ENCODE measurements at places on chromosomes 11 and 22. TPM values are rescaled to one million over a fixed set of nuclear protein-coding genes. Genes with fewer than 3 reads are reported as not detected.

The OR10W1 gene
- not detected for total RNA-seq

- H3K27ac ChIP-seq: no peak overlapping the region
- H3K4me1 ChIP-seq: no peaks in the 10 kb centered on the region
- H3K4me3 ChIP-seq: no peak overlapping the region
- no peak for DNase-seq
- no peaks in the 10 kb centered on the region for H3K36me3 ChIP-seq
- H3K27me3 ChIP-seq: no peaks in the 10 kb centered on the region
Measured at GRCh38 chr11:69466039-69466438, 15.4 kb upstream of the LINC01488 start.

DNA sequence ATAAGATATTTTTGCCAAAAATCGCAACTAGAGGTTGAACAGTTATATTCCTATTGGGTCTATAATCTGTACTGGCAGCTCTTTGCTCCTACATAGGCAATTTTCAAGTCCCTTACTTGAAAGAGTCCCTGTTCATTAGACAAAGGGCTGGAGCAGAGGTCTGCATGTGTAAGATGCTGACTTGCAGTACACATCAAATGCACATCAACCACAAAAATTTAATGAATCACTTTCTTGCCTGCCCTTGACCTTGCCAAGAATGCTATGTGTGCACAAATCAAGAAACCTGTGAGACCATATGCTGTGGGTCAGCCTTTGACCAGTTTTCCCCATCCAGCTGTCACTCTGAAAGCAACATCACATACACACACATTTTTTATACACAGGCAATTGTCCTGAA is 661.5 kb downstream of the LRRC4C start:
- H3K27me3 ChIP-seq: no peaks in the 10 kb centered on the region
- no peaks in the 10 kb centered on the region for H3K36me3 ChIP-seq

The C22orf42 gene
- not detected for total RNA-seq

DNA sequence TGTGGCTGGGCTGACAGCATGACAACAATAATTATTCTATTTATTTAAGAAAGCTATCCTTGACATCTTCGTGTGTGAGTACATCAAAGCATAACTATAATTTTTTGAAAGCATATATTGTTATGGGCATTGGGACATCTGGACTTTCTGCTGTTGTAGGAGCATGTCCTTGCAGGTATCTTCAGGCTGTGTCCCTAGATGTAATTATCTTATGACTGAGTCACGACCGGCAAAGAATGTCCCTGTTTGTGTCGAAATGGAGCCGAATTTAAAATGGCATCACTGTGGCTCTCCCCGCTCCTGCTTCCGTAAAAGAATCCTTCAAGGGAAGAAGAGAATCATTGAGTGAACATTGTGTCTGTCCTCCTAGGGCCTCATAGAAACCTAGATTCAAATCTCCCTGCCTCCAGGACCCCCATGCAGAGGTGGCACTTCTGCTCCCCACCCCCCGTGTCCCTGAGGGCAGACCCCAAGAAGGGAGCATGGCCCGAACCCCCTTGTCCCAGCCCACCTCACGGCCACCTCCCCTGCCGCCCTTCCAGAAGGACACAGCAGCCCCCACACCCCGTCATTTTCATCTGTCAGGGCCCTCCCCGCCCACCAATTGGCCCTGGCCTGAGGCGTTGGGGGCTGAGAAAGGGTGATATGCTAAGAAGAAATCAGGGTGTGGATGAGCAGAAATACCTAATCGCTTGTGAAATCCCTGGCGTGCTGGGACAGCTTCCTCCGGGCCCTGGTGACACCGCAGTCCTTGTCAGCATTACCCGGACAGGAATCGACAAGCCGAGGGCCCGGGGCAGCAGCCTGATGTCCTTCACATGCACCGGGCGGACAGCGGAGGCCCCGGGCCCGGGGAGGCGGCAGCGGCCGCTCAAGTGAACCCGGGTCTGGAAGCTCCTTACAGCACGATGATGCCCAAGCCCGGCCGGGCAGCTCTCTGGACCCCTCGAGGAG is 48.6 kb upstream of the SLC22A12 start:
- no peaks in the 10 kb centered on the region for H3K36me3 ChIP-seq
- H3K4me3 ChIP-seq: no peak overlapping the region
- H3K27ac ChIP-seq: no peak overlapping the region
- peaks cover 3% of the 10 kb centered on the region for H3K27me3 ChIP-seq

DNA sequence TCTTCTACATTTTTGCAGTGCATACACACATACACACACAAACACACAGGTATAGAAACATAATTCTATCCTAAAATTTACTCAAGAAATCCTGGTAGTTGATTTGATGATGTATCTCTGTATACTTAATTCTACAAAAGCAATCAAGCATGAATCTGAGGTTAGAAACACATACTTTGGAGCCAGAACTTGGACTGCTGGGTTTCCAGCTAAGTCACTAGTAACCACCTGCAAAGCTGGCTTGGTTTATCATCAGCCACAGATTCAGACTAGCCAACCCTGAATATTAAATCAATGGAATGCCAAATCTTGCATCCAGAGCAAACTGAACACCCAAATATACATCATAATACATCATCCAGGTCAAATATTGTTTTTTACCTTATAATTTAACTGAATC is 24.8 kb upstream of the POU2AF2 start:
- no peaks in the 10 kb centered on the region for H3K36me3 ChIP-seq
- no peaks in the 10 kb centered on the region for H3K27me3 ChIP-seq
- no peak overlapping the region for H3K4me3 ChIP-seq
- no peak overlapping the region for H3K27ac ChIP-seq
- DNase-seq: no peak

- no peak overlapping the region for H3K27ac ChIP-seq
- H3K4me3 ChIP-seq: no peak overlapping the region
Measured at GRCh38 chr11:125603207-125603606, 10.6 kb downstream of the STT3A start.

The APIP gene
- 19.4 TPM for total RNA-seq

DNA sequence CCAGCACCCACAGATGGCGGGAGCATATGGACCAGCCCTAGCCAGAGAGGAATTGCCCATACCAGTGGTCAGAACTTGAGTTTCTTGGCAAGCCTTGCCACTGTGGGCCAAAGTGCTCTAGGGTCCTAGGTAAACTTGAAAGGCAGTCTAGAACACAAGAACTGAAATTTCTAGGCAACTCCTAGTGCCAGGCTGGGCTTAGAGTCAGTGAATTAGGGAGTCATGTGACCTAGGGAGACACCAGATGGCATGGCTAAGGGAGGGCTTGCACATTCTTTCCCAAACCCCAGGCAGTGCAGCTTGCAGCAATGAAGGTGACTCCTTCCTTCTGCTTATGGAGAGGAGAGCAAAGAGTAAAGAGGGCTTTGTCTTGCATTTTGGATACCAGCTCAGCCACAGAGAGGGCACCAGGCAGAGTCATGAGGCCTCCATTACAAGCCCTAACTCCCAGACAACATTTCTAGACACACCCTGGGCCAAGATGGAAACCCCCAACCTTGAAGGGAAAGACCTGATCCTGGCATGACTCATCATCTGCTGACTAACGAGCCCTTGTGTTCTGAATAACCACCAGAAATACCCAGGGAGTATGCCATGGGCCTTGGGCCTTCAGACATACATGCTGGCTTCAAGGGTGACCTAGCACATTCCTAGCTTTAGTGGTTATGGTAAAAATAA is 19.2 kb upstream of the OR56A3 start:
- no peak overlapping the region for H3K27ac ChIP-seq
- no peak for DNase-seq
- no peaks in the 10 kb centered on the region for H3K27me3 ChIP-seq
- H3K4me3 ChIP-seq: no peak overlapping the region
- no peaks in the 10 kb centered on the region for H3K36me3 ChIP-seq
- no peaks in the 10 kb centered on the region for H3K4me1 ChIP-seq

DNA sequence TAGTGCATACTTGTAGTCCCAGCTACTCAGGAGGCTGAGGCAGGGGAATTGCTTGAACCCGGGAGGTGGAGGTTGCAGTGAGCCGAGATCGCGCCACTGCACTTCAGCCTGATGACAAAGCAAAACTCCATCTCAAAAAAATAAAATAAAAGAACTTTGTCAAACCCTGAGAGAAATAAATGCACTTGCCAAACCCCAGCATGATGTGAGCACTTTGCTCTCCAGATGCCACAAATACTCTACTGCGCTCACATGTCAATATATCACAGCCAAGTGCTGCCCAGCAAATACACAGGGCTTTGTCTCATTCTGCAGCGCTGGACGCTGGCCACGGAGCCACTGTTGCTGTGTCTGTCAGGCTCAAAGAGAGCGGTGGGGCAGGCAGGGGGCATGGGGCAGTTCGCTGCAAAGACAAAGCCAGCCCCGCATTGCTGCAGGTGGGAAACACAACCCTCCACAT is 45.1 kb downstream of the AHNAK start:
- peaks cover 13% of the 10 kb centered on the region for H3K27me3 ChIP-seq
- no peak overlapping the region for H3K27ac ChIP-seq
- H3K4me1 ChIP-seq: no peaks in the 10 kb centered on the region
- H3K4me3 ChIP-seq: no peak overlapping the region
- H3K36me3 ChIP-seq: no peaks in the 10 kb centered on the region
- DNase-seq: no peak

The SPA17 gene
- 0.76 TPM for total RNA-seq

DNA sequence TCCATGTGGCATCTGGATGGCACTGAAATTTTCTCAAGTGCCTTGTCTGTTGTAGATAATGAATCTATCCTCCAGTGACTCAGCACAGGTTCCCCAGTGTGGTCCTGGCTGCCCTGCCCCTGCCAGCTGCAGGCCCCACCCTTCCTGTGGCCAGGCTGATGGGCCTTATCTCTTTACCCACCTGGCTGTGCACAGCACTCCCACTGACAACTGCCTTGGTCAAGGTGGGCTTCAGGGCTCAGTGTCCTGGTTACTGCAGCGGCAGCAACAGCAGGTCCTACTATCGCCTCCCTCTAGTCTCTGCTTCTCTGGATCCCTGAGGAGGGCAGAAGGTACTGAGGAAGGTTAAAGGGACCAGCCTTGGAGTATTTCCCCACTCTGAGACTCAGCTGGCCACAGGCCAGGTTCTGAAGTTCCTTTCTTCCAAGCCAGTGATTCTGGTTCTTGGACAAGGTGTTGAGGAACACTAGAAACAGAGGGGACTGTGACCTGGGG is 3.1 kb downstream of the HMBS start:
- H3K27me3 ChIP-seq: no peaks in the 10 kb centered on the region
- DNase-seq: no peak
- H3K4me1 ChIP-seq: peaks cover 27% of the 10 kb centered on the region
- no peaks in the 10 kb centered on the region for H3K36me3 ChIP-seq
- no peak overlapping the region for H3K4me3 ChIP-seq

DNA sequence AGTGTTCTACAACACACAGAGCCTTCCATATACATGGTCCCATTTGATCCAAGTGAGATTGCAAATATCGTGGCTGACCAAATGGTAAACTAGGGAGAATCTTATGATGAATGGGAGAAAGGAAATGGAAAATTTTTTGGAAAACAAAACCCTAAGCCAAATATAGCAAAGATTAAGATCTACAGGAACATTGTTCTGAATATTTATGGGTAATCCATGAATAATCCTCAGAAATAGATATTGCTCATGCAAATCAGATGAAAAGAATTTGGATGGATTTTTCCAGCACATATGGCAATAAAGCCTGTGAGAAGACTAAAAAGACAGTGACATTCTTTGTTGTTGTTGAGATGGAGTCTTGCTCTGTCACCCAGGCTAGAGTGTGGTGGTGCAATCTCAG is 21.7 kb upstream of the PRDM10 start:
- H3K4me3 ChIP-seq: no peak overlapping the region
- H3K4me1 ChIP-seq: peaks cover 9% of the 10 kb centered on the region
- H3K27me3 ChIP-seq: peaks cover 34% of the 10 kb centered on the region

The MMP8 gene
- total RNA-seq: not detected

- H3K27ac ChIP-seq: no peak overlapping the region
- H3K4me3 ChIP-seq: no peak overlapping the region
- H3K27me3 ChIP-seq: peaks cover 4% of the 10 kb centered on the region
- H3K4me1 ChIP-seq: no peaks in the 10 kb centered on the region
Measured at GRCh38 chr11:33362051-33362910, 105.1 kb downstream of the HIPK3 start.

The CDK2AP2 gene
- 50.3 TPM for total RNA-seq

The CNGA4 gene
- 0.79 TPM for total RNA-seq

DNA sequence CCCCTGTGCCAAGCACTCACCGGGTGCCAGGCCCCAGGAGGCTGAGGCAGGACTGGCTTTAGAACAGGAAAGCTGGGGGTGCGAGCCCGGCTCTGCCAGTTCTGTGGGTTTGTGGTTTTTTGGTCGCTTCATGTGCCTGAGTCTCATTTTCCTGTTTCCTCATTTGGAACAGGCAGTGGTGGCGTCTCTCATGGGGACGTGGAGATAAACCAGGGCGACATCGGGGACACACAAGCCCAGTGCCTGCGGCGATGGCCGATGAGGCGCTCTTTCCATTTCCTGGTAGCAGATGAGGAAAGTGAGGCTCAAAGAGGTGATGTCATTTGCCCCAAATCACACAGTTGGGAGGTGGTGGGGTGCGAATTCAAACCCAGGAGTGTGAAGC is 20.8 kb upstream of the CHKA start:
- no peaks in the 10 kb centered on the region for H3K36me3 ChIP-seq
- H3K27ac ChIP-seq: no peak overlapping the region
- DNase-seq: peak; percentile 45
- H3K4me3 ChIP-seq: no peak overlapping the region

DNA sequence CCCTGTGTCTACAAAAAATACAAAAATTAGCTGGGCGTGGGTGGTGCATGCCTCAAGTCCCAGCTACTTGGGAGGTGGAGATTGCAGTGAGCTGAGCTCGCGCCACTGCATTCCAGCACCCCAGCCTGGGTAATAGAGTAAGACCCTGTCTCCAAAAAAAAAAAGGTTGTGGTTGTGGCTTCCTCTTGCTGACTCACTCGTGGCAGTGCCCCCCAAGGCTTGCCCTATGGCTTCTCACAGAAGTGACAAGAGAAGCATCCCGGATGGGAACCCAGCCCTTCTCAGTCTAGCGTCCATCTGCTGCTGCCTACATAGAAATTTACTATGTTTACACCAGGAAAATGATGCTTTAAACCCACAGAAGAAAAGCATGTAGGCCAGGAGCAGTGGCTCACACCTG is 68.5 kb upstream of the PITPNB start:
- H3K27ac ChIP-seq: no peak overlapping the region
- H3K27me3 ChIP-seq: no peaks in the 10 kb centered on the region
- no peak overlapping the region for H3K4me3 ChIP-seq
- DNase-seq: no peak

DNA sequence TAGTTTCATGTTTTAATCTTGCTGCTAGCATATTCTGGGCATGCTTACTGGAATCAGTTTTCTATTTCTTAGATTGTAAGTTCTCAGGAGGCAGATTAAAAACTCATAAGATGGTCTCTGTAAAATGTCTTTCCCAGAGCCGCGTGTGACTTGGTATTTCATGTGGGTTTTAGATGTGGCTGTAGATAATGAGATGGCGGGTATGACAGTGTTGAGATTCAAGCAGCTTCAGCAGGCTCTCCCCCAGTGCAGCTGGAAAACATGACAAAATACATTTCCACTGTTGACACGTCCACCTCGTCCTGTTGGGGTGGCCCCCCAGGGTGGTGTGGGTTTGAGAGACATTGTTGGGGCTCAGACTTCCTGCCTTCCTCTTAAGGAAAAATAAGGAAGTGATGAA is 106.8 kb downstream of the KIRREL3 start:
- DNase-seq: no peak
- no peak overlapping the region for H3K27ac ChIP-seq
- no peaks in the 10 kb centered on the region for H3K36me3 ChIP-seq
- H3K4me3 ChIP-seq: no peak overlapping the region

- peaks cover 29% of the 10 kb centered on the region for H3K4me1 ChIP-seq
- H3K27ac ChIP-seq: peak overlapping the region; percentile 85
- DNase-seq: peak; percentile 94
- H3K4me3 ChIP-seq: peak overlapping the region; percentile 81
- no peaks in the 10 kb centered on the region for H3K27me3 ChIP-seq
- no peaks in the 10 kb centered on the region for H3K36me3 ChIP-seq
Measured at GRCh38 chr22:23752090-23752691, 1.3 kb upstream of the ZNF70 start.

The SLC22A25 gene
- not detected for total RNA-seq
